ENCODE measurements at places on chromosomes 2 and 18.

- no peak for DNase-seq
Observed at GRCh38 chr18:13256444-13257305, 38.1 kb downstream of the LDLRAD4 start.

GRCh38 chr18:8626414-8627106 lies 17.3 kb downstream of the RAB12 start:
- DNase-seq = no peak

DNA sequence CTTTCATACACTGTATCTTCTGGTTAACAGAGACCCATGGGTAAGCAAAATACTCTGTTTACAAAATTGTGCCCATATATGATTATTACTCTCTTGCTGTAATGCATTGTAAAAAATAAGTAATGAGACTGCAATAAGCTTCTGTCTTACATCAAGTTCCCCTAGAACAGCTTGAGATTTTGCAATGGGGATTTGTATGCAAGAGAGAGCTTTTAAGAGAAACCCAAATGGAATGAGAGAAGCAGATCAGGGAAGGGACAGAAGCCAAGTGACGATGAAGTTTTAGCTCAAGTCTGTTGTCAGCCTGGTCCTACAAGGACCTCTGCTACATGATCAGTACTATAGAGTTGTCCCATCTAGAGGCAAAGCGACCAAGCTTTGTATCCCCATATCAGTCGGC lies 218.1 kb upstream of the VWC2L start:
- no peak for DNase-seq

- no peak for DNase-seq
Observed at GRCh38 chr2:11309706-11310105, 34.7 kb downstream of the ROCK2 start.

DNA sequence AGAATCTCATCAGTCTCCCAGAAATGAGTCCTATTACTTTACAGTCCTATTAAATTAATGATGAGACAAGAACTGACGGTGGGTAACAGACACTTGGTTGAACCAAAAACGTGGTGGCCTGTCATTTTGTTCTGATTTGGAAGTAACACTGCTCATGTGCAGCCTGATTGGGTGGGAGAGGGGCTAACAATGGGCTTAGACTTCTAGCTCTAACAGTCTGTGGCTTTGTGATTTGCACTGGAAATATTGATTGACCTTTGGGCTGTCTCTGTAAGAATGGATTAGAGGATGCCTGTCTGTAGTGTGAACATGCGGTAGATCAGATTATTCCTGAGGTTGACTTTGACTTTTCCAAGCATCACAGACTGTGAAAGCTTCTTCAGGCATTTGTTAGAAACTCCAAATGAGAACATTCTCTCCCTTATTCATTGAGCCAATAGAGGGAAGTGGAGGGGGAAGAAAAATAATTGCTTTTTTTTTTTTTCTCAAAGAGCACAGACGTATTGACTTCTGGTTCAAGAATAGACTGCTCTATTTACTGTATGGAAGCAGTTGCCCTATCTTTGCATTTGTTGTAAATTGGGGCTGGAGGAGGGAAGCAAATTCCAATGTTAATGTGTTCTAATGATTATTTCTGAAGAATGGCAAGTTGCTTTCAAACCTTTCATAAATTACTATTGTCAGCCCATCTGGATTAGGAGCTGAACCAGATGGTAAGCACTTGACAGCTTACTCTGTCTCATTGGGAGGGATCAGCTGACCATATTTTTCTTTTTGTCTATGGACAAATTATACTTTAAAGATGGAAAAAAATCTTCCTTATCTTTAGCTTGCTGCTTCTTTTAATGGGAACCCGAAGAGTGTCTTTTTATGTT lies 85.8 kb upstream of the TTN start:
- no peak for DNase-seq

- no peak for DNase-seq
Observed at GRCh38 chr2:74373985-74374384, 6.1 kb downstream of the DCTN1 start.

DNA sequence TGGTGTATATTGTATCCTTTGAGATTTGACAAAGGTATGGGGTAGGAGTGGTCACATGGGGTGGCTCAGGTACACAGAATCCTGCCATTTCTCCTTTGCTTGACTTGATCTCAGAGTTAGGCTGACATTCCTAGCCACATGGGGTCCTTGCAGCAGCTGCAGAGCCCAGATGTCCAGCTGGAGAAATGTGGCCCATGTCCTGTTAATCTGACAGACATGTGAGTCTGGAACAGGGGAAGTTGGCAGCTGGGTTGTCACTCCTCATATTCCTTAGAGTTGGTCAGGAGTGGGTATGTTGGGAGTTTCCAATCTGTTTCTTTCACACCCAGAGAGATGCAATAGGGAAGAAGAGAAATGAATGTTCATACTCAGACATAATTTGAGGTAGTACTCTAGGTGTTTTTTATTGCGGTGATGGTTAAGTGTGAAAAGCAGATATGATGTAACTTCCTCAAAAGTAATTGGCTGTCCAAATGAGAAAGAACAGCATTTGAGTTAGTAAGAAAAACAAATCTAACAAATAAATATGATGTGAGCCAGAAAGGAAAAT lies 402.6 kb upstream of the MEIS1 start:
- no peak for DNase-seq

DNA sequence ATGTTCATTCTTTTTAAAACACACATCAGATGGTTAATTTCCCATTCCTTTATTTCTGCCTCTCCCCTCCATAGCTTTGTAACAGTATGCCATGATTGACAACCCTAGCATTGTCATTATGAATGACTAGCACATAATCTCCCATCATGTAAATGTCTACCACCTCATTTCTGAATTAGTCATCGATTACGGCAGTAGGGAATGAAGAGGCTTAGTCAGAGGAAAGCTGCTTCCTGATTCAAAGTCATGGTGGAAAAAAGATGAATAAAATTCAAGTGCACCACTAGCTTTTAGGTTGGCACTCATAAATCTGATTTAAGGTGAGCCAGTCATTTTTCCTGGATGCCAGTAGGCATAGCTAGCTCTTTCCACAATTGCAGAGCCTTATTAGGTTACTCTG lies 19.1 kb upstream of the ACMSD start:
- no peak for DNase-seq

DNA sequence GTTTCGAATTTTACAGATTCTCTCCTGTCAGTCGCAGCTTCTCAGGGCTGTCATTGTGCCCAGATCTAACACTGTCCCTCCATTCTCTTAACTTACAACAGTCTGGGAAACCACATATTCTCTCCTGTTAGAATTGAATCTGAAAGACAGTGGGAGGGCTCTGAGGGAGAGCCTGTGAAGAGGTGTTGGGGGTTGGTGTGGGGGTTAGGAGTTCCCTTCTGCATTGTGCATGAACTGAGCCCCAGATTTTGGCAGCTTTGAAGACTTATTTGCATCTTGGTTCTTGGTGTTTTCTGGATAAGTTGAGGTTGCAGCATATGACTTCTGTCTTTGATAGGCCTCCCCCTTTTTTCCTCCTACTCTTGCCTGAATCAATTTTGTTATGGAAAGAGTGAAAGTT lies 64.1 kb downstream of the TANC1 start:
- no peak for DNase-seq

All from left ventricle myocardium inferior (tissue), 1 donor.